Activated T-cell treated with anti-CD3 and anti-CD28 coated beads, Interleukin-2, amount 50 U/mL, for 4 hours (primary cell): ENCODE measurements at places on chromosomes 6 and 20.

DNA sequence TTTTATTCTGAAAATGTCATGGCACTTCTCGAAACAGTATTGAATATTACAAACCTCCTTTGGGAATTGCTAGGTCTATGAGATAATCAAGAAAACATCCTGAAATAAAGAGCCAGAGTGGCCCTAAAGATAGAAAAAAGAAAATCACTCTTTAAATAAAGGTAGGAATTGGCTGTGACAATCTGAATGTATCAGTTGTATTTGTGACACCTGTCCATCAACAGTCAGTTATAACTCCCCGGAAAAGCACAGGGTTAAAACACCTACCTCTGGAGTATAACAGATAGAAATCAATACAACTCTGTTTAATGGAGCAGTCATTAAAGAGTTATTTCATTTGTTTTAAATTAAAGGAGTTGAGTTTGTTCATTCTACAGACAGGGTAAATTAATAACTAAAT is 21.2 kb downstream of the RNF24 start:
- DNase-seq, result no peak

DNA sequence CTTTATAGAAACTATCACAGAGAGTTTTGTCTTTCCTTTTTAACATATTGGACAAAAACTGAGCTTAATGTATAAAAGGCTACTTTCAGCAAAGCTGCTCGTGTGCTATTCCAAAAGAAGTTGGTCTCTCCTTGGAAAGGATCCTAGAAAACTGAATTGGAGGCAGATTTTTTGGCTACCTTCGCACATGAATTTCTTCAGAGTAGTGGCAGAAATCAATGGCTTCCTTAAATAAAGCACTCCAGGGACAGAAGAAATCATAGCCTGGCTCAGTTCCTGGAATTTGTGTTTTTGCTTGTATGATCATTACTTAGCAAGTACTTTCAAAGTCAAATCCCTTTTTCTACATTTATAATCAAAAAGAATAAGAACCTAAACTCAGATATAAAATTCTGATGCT is 780.3 kb downstream of the PHF3 start:
- no peak for DNase-seq

GRCh38 chr6:134604014-134604676 is 286.2 kb upstream of the SGK1 start:
- DNase-seq, result no peak

DNA sequence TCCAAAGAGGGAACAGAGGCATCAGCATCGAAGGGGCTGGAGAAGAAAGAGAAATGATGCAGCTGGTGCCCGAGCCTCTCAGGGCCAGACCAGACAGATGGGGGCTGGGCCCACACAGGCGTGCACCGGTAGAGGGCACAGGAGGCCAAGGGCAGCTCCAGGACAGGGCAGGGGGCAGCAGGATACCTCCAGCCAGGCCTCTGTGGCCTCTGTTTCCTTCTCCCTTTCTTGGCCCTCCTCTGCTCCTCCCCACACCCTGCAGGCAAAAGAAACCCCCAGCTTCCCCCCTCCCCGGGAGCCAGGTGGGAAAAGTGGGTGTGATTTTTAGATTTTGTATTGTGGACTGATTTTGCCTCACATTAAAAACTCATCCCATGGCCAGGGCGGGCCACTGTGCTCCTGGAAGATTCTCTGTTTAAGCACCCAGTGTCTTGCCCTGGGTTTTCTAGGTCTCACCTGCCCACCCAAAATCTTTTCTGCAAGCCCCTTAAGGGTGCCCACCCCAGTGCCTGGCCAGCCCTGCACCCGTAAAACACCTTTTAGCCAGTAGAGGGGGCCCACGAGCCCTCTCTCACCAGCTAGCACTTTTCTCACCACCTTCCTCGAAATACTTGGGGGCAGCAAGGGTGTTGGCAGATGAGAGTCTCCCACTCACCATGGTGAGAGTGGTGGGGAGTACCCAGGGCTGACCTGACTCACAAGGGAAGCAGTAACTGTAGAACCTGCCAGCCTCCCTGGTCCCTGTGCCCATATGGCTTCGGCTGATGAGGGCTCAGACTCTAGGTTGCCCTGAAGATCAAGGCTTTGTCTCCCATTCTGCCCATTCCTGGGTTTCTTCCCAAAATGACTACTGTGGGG is 35.7 kb upstream of the ID1 start:
- DNase-seq, result peak; percentile 59

GRCh38 chr6:24720131-24720603 is 1.2 kb upstream of the C6orf62 start:
- peak; percentile 79 for DNase-seq

- no peak for DNase-seq
These were observed 121.2 kb downstream of the PTPRT start for GRCh38 chr20:43068482-43068881.

DNA sequence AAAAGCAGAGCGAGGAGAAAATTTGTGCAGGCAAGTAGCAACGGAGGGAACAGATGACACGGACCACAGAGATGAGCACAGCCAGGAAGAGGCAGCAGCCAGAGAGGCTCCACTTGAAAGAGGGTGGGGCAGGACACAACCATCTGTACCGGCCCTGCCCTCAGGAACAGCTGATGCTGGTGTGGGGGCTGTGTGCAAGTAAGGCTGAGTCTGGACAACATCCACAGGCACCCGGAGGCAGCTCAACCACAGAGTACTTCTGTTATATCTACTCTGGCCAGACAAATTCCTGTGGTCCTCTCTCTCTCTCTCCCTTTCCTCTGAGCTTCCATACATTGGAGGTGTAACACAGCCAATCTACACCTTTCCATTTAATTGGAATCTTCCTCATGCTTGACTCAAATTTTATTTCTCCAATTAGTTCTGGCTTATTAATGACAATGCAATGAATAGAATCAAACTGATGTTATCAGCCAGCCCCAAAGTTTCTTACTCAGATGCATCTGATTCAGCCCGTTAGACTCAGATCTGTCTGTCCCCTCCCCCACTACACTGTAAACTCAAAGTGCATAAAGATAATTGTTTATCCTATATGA is 24.9 kb downstream of the KIF13A start:
- DNase-seq, result no peak

GRCh38 chr6:43717822-43718221 is 30.2 kb upstream of the MRPS18A start:
- no peak for DNase-seq

GRCh38 chr20:41063442-41063841 is 34.8 kb downstream of the TOP1 start:
- DNase-seq, result no peak

GRCh38 chr20:34129518-34130162 is 17.6 kb upstream of the EIF2S2 start:
- peak; percentile 36 for DNase-seq

- no peak for DNase-seq
These were observed 11.4 kb upstream of the VEGFA start for GRCh38 chr6:43758617-43759050.

GRCh38 chr6:154257067-154257466 is 99.5 kb downstream of the IPCEF1 start:
- DNase-seq, result no peak

DNA sequence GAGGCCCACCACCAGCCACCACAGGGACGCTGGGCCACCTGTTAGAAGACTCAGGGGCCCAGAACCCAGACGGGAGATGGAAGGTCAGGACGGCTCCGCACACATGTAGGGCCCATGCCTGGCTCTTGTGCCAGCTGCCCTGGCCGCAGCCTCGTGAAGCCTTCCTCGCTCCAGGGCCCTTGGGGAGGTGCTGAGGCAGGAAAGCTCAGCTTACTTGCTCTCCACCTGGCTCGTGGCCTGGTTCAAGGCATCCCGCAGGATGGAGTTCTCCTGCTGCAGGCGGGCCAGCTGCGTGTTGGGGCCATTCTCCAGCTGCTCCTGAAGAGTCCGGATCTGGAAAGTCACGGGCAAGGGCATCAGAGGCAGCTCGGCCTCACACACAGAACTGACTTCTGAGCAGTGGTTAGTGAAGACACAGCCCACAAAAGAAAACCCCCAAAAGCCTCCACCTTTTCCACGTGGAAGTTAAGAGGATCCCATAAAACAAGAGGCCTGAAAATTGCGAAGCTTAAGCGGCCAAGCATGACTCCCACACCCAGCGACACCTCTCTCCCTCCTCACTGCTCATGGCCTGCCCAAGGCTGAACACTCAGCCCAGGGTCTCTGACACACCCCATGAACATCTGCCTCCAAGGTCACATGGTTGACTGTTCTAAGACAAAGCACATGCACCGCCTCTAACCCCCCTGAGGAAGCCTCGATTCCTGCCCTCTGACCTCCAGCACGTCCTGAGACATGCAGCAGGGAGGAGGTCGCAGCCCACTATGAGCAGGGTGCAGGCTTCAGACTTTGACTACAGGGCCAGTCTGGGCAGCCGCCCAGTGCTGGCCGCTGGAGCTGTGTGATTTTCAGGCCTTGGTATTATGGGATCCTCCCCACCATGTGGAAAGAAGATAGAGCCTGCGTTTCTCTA is 46.5 kb downstream of the RRBP1 start:
- DNase-seq, result no peak

DNA sequence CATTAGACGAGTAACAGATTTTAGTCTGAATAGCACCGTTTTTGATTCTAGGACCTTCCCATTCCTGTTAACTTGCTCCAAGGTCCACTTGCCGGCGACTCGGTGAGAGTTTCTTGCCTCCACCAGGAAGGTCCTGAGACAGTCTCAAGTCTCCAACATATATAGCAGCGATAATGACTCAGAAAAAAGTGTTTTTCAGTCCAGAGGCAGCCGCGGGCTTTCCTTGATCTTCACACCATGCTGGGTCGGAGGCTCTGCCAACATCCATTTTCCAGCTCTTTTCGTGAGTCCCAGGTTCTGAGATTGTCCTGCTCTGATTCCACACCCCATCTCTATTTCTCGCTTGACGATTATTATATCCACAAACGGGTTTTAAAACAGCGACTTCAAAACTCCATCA is 170.5 kb downstream of the GPX5 start:
- DNase-seq, result no peak

- no peak for DNase-seq
These were observed 30.0 kb downstream of the BRPF3 start for GRCh38 chr6:36226438-36227047.

DNA sequence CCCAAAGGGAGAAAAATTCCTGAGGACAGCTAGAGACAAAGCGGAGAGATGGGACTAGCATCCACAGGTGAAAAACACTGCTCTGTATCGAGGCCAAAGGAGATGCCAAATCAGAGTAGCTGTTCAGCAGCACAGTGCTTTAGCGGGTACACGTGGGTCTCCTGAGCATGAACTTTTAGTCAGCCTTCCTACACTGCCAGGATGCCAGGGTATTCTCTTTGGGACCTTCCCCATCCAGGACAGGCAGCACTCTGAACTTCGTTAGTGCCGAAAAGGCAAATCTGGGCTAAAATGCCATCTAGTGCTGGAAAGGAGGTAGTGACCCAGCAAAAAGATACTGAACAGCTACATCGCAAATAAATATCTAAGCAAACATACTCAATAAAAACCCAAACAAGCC is 64.9 kb downstream of the C6orf58 start:
- DNase-seq, result no peak

- no peak for DNase-seq
These were observed 4.0 kb downstream of the CITED2 start for GRCh38 chr6:139370283-139370998.

- DNase-seq, result peak; percentile 49
These were observed 70.0 kb downstream of the PTPN1 start for GRCh38 chr20:50580016-50580747.

GRCh38 chr6:165684333-165684732 is 21.3 kb upstream of the PDE10A start:
- no peak for DNase-seq

GRCh38 chr6:147553099-147553498 is 44.6 kb downstream of the SAMD5 start:
- DNase-seq, result no peak

GRCh38 chr6:152598901-152599537 is 38.1 kb downstream of the SYNE1 start:
- no peak for DNase-seq

- DNase-seq, result no peak
These were observed 93.9 kb downstream of the DLGAP4 start for GRCh38 chr20:36399969-36400545.

DNA sequence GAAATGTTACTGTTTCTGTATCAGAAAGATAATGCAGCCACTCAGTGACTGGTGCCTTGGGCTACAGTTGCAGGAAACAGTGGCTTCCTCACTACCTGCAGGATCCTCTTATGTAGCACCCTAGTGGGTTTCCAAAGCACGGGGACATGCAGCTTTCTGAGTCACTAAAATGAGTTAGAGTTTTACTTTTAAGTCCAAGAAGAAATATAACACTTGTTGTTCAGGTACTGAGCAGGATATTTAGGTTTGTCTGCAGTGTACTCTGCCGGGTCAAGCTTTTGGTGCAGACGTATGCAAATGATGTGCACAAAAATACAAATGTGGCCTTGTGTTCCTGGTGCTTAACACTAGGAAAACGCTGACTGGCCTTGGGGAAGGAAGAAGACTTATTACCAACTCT is 22.0 kb downstream of the ACSS1 start:
- DNase-seq, result no peak

DNA sequence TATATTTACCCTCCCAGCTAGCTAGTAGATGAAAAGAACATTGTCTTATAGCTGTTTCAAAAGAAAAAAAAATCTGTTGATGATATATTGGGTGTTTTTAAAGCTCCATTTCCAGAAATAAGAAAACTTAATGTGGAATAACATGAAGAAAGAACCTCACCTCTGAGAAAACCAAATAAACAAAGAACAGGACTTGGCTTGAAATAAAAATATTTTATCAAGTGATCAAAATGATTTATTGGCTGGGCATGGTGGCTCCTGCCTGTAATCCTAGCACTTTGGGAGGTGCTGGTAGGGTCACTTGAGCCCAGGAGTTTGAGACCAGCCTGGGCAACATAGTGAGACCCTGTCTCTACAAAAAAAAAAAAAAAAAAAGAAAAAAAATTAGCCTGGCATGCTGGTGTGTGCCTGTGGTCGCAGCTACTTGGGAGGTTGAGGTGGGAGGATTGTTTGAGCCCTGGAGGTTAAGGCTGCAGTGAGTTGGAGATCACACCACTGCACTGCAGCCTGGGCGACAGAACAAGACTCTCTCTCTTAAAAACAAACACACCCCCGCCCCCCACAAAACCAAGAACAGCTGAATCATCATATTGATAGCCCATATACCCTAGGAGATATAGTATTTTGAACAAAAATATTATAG is 7.9 kb downstream of the RNF24 start:
- no peak for DNase-seq

GRCh38 chr6:77318256-77318655 is 145.0 kb downstream of the HTR1B start:
- DNase-seq, result no peak

- DNase-seq, result no peak
These were observed 45.5 kb upstream of the CD83 start for GRCh38 chr6:14072084-14072483.

GRCh38 chr6:108348655-108349349 is 53.9 kb downstream of the AFG1L start:
- no peak for DNase-seq

- no peak for DNase-seq
These were observed 291.2 kb upstream of the STXBP5 start for GRCh38 chr6:146912730-146913685.

- DNase-seq, result no peak
These were observed 71.3 kb upstream of the KCNG1 start for GRCh38 chr20:51094221-51094620.
